Breast epithelium (tissue), 4 donors: ENCODE measurements at places on chromosomes 2 and 18.

GRCh38 chr2:239114119-239114581 is 266.3 kb downstream of the TWIST2 start:
- H3K4me1 ChIP-seq: peaks cover 12% of the 10 kb centered on the region
- H3K27ac ChIP-seq: no peak overlapping the region
- no peaks in the 10 kb centered on the region for H3K27me3 ChIP-seq
- no peak for DNase-seq

- no peak for DNase-seq
- H3K4me1 ChIP-seq: no peaks in the 10 kb centered on the region
- H3K4me3 ChIP-seq: no peak overlapping the region
- H3K27ac ChIP-seq: no peak overlapping the region
- H3K27me3 ChIP-seq: no peaks in the 10 kb centered on the region
These were observed 24.8 kb upstream of the FAP start for GRCh38 chr2:162267996-162268395.

DNA sequence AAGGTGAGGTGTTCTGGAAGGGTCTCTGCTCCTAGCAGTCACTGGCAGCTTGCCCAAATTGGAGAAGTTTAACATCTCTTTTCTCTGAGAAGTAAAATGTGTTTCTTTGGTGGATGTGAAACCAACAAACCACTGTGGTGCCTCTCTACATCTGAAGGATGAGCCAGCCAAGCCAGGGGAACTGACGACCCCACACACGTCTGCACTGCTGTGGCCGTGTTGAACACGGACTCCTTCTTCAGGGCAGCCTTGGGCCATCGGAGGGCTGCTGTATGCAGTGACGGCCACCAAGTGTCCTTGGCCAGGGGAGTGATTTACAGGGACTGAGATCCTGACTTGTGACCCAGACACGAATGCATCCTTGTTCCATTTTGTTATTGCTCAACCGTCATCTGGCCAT is 207.8 kb downstream of the ACKR3 start:
- H3K36me3 ChIP-seq: no peaks in the 10 kb centered on the region
- no peak overlapping the region for H3K27ac ChIP-seq
- H3K4me3 ChIP-seq: no peak overlapping the region

GRCh38 chr2:97979904-97980303 is 15.8 kb downstream of the TMEM131 start:
- no peak overlapping the region for H3K27ac ChIP-seq
- H3K36me3 ChIP-seq: no peaks in the 10 kb centered on the region
- no peak overlapping the region for H3K4me3 ChIP-seq
- no peaks in the 10 kb centered on the region for H3K4me1 ChIP-seq
- no peaks in the 10 kb centered on the region for H3K27me3 ChIP-seq

DNA sequence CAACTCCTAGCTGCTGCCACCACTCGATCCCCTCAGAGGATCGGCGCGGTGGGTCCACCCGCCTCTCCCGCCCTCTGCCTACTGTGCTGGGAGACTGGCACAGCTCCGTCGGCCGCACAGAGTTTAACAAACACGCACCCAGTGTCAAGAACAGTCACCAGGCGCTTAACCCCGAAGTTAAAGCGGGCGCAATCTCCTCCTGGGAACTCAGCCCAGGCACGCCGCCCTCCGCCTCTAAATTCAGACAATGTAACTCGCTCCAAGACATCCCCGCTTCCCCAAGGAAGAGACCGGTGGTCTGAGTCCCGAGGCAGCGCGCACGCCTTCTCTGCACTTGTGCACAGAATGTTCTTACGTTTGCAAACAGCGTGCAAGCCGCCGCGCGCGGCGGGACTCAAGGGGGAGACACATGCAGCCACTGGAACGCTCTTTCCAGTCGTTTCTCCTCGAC is 533 bp downstream of the CXCR4 start:
- H3K4me3 ChIP-seq: peak overlapping the region; percentile 81
- H3K4me1 ChIP-seq: no peaks in the 10 kb centered on the region
- H3K36me3 ChIP-seq: no peaks in the 10 kb centered on the region
- peak overlapping the region; percentile 56 for H3K27ac ChIP-seq
- DNase-seq: no peak
